ENCODE measurements at places on chromosomes 3 and 15.

- DNase-seq = no peak
Measured at GRCh38 chr3:133548090-133548489, 25.4 kb upstream of the CDV3 start.

GRCh38 chr3:123154020-123154985, 47.4 kb upstream of the SEC22A start:
- no peak for DNase-seq

DNA sequence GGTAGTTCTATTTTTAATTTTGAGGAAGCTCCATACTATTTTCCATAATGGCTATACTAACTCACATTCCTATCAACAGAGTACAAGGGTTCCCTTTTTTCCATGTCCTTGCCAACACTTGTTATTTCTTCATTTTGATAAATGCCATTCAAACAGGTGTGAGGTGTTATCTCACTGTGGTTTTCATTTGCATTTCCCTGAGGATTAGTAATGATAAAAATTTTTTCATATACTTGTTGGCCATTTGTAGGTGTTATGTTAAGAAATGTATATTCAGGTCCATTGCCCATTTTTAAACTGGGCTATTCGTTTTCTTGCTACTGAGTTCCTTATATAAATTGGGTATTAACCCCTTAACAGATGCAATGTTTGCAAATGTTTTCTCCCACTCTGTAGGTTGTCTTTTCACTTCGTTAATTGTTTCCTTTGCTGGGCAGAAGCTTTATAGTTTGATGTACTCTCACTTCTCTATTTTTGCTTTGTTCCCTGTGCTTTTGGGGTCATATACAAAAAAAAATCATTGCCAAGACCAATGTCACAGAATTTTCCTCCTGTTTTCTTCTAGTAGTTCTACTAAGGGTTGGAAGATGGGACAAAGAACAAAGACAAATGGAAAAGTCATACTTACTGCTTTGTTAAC, 11.0 kb upstream of the VPS39 start:
- no peak for DNase-seq

DNA sequence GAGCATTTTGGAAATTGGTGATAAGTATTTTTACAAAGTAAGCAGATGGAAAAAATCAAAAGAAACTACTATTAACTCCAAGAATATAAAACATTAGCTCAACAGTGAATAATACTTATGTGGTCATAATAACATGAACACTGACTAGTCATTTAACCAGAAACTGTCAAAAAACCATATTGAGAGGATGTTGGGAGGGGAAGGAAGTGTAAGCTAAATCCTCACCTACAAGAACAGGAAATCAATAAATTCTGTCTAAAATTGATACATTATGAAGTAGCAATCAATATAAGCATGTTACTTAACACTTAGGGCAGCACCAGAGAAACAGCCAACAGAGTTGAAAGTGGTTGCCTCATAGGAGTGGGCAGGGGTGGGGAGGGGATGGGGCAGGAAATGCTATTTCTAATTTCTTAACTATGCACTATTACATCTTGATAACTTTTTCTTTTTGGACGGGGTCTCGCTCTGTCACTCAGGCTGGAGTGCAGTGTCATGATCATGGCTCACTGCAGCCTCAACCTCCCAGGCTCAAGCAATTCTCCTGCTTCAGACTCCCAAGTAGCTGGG, 41.7 kb downstream of the CCR3 start:
- DNase-seq = no peak

DNA sequence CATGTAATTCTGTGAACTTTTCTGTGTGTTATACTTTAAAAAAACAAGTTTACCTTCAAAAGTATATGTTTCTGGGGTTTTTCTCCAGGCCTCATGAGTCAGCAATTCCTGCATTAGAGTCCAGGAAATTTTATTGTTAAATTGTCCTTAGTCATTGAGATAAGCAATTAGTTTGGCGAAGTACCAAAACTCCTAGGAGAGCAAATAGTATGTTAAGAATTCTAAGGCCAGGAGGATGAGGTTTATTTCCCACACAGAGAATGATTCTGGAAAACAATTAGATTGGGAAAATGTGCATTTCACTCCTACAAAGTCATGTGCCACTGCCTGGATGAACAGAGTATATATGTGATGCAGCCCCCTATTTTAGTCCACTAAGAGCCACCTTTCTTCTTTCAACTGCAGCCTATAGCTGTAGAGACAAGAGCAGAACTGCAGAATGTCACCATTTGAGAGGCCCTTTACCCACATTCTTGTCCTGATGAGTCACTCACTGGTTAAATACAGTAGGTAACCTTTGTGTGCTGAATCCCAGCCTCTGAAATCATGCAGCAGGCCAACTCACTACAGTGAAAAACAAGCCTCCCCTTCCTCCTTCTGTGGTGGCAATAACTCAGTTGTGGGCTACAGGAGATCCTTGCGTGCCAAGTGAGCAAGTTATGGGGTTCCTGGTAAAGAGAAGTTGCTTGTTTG, 452.8 kb upstream of the THBS1 start:
- no peak for DNase-seq

DNA sequence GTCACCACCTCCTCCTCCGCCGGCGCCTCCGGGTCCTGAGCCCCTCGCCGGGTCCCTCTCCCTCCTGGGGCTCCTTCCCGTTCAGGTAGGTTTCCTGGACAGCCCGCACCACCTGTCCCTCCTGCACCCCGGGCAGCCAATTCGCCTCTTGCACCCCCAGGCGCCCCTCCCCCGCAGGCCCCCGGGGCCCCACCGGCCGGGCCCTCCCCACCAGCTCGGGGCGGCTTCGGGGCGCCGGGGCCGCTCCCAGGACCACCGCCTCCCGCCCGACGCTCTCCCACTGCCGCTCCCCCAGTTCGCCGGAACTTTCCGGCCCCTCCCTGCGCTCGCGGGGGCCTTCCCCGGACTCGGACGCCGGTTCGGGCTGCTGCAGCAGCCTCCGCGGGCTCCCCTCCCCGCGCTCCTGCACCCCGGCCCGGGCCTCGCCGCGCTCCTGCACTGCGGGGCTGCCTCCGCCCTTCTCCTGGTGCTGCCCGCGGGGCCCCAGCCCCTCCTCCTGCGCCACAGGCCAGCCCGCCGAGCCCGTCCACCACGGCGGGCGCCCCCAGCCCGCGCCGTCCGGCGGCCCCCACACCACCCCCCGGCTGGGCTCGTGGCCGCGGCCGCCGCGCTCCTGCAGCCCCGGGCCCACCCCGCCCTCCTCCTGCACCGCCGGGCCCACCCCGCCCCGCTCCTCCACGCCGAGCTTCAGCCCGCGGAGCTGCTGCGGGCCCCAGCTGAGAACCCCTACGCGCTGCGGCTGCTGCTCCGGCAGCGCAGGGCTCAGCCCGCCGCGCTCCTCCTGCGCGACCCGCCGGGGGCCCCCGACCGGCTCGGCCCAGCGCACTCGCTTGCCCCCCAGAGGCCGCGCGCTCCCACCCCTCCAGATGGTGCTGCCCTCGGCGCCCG, 587 bp upstream of the TNK2 start:
- no peak for DNase-seq
